ENCODE measurements at places on chromosomes 13 and 19. TPM values are rescaled to one million over a fixed set of nuclear protein-coding genes. Genes with fewer than 3 reads are reported as not detected.

PSG2 gene
- not detected for total RNA-seq

SULT2A1 gene
- not detected for total RNA-seq

FOXA3 gene
- total RNA-seq, result not detected

- no peaks in the 10 kb centered on the region for H3K4me1 ChIP-seq
- no peak for DNase-seq
- no peak overlapping the region for H3K4me3 ChIP-seq
- H3K27me3 ChIP-seq, result no peaks in the 10 kb centered on the region
- H3K36me3 ChIP-seq, result no peaks in the 10 kb centered on the region
- no peak overlapping the region for H3K27ac ChIP-seq
Measured at GRCh38 chr13:42014119-42014518, 34.3 kb upstream of the DGKH start.

DNA sequence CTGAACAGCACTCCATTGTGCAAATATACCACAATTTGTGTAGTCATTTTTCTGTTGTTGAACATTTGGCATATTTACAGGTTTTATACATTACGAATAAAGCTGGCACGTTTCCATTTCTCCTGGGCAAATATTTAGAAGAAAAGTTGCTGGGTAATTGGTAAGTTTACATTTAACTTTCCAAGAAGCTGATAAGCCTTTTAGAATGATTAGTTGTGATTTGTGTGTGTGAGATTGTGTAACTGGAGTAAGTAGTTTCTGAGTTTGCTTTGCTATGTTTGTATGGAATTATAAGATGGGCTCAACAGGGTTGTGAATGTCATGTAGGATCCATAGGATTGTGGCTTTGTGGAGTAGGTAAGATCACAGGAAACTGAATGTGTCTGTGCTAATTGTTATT is 1.6 kb upstream of the ZNF529 start:
- H3K36me3 ChIP-seq, result peaks cover 56% of the 10 kb centered on the region
- DNase-seq, result no peak
- no peak overlapping the region for H3K27ac ChIP-seq
- no peaks in the 10 kb centered on the region for H3K27me3 ChIP-seq
- peaks cover 6% of the 10 kb centered on the region for H3K4me1 ChIP-seq

GRCh38 chr19:31546205-31546960 is 197.1 kb upstream of the TSHZ3 start:
- no peak overlapping the region for H3K27ac ChIP-seq
- H3K27me3 ChIP-seq, result 0 out of 2 replicates have a peak, but pooled peaks cover 1% of the 10 kb centered on the region
- no peak overlapping the region for H3K4me3 ChIP-seq
- no peak for DNase-seq
- H3K36me3 ChIP-seq, result no peaks in the 10 kb centered on the region

DNA sequence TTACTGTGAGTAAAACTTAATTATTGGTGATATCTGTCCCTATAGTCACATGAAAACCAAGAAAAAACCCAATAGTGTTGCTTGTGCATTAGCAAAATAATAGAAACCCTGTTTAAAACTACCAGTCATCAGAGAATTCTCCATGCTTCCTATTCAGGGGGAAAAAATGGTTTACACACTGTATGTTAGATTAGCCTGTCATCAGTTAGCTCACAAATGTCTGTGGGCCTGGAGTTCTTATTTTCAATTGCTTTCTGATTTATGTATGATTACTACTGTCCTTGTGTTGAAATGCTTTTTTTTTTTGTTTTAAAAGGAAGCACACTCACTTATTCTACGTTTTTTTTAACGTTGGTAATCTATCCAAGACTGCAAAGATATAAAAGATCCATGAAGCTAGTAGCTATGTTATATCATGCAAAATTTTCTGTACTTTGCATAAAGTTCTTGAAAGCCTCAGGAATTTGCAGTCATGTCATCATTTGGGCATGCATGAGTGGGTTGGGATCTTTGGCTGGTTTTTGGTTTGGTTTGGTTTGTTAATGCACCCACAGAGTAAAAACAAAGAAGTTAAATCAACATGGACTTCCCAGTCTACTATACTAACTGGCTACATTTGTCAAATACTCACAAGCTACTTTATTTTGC is 25.9 kb downstream of the RXFP2 start:
- DNase-seq, result no peak
- peaks cover 12% of the 10 kb centered on the region for H3K27me3 ChIP-seq
- H3K4me3 ChIP-seq, result no peak overlapping the region
- no peaks in the 10 kb centered on the region for H3K4me1 ChIP-seq
- no peaks in the 10 kb centered on the region for H3K36me3 ChIP-seq

DNA sequence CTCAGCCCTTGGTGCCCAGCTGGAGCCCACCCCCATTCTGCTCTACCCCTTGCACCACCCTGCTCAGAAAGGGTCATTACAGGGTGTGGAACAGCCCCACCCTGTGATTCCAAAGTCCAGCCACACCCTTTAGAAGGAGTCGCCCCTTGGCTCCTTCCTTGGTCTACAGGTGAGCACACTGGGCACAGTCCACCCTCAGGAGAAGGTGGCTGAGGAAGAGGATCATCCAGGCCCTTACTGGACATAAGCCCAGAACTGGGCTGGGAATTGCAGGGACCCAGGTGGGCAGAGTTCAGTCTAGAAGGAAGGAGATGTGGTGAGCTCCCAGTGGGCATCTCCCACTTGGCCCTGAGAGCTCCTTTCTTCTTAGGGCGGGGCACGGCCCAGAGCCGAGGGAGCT is 8.6 kb downstream of the SLC46A3 start:
- H3K4me3 ChIP-seq, result no peak overlapping the region
- no peak overlapping the region for H3K27ac ChIP-seq
- H3K27me3 ChIP-seq, result no peaks in the 10 kb centered on the region
- H3K4me1 ChIP-seq, result no peaks in the 10 kb centered on the region

GRCh38 chr13:86633346-86633745 is 834.1 kb upstream of the SLITRK6 start:
- no peaks in the 10 kb centered on the region for H3K27me3 ChIP-seq
- no peak for DNase-seq
- H3K4me3 ChIP-seq, result no peak overlapping the region

Data from PC-9 (cell line).